ENCODE measurements at places on chromosomes 5 and 9.

- no peak for DNase-seq
Observed at GRCh38 chr9:69324549-69325401, at the start of gene ENTREP1. TSS of gene ENTREP1 (plus strand) at chr9:69325215. CDS start at chr9:69325310, 95 bp downstream.

GRCh38 chr9:81686614-81687520, 2.5 kb downstream of the TLE1 start:
- DNase-seq: peak; percentile 49

- DNase-seq: no peak
Observed at GRCh38 chr5:101991486-101991885, 304.6 kb downstream of the SLCO4C1 start.

DNA sequence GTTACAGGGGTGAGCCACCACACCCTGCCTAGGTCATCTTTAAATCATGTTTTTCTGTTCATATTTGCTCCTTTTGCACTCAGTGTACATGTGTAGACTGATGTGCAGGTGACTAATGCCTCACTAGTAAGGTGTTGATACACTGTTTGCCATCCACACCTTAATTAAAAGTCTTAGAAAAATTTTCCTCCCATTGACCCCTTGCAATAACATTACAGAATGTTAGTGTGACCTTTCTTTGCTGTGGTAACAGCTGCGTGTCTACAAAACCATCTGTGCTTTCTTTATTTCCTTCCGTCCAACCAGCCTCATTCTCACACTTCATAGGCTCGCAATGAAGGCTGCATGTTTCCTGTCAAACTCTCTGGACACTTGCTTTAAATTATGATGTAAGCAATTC, 6.6 kb upstream of the CEMIP2 start:
- no peak for DNase-seq

DNA sequence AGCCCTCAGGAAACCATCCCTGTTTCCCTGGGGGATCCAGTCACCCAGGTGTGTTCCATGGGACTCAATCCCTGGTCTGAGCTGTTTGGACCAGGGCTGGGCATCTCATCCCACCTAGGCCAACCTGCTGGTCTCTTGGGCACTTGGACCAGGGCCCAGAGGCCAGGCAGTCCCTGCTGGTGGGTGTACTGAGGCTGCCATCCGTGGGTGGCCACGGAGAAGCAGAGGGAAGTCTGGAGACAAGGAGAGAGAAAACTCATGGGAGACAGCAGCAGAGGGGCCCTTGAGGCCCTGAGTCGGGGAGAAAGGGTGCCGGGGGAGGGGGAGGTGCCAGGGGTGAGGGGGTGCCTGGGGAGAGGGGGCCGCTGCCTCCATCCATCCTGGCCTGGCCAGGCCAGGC, 247.8 kb downstream of the PBX3 start:
- no peak for DNase-seq

DNA sequence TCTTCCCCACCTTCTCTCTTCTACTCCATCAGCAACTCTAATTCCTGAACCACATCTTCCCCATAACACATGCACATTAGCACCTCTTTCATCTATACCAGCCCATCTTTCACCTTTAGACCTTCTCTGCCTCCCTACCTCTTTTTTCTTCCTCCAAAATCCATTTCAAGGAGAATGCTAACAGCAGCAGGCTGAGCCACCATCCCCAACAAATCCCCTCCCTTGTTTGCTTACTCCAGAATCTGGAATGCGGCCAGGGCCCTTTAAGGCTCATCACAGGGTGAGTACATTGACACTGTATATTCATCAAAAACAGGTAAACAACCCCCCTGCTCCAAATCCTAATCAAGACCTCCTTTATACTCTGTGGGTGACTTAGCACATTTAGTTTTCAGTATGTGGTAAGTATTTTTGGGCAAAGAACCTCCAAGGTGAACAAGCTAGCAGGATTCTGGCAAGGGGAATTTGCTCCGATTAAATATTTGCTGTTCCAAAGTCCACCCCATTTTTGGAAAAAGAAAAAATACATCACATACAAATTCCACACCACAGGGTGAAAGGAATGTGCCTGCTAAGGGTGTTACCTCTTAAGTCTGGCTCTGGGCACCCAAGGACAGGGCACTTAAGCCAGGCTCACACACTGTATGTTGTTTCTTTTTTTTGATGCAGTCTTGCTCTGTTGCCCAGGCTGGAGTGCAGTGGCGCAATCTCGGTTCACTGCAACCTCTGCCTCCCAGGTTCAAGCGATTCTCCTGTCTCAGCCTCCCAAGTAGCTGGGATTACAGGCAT, 71.4 kb downstream of the SERINC5 start:
- DNase-seq: no peak

GRCh38 chr9:137192859-137193258, 4.4 kb downstream of the SSNA1 start:
- no peak for DNase-seq

DNA sequence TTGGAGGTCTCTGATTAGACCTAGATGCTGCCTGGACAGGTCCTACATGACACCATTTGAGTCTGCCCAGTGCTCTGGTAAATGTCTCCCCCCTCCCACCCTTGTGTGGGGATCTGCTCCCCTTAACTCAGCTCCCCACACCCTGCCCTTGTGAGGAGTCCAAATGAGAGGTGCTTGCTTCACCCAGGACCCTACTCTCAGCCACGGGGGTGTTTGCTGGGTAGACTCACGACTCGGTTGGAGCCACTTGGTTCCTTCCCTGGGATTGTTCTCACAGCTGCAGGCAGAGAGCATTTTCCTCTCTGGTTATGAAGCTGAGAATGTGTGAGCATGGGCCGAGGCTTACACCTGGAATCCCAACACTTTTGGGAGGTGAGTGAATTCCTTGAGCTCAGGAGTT, 204.7 kb downstream of the CDK5RAP2 start:
- no peak for DNase-seq

GRCh38 chr9:38707885-38708637, 11.9 kb downstream of the FAM240B start:
- no peak for DNase-seq

GRCh38 chr5:128762661-128763306, 202.5 kb upstream of the SLC27A6 start:
- DNase-seq: no peak

- DNase-seq: no peak
Observed at GRCh38 chr5:170483701-170484458, 19.9 kb upstream of the KCNIP1 start.

DNA sequence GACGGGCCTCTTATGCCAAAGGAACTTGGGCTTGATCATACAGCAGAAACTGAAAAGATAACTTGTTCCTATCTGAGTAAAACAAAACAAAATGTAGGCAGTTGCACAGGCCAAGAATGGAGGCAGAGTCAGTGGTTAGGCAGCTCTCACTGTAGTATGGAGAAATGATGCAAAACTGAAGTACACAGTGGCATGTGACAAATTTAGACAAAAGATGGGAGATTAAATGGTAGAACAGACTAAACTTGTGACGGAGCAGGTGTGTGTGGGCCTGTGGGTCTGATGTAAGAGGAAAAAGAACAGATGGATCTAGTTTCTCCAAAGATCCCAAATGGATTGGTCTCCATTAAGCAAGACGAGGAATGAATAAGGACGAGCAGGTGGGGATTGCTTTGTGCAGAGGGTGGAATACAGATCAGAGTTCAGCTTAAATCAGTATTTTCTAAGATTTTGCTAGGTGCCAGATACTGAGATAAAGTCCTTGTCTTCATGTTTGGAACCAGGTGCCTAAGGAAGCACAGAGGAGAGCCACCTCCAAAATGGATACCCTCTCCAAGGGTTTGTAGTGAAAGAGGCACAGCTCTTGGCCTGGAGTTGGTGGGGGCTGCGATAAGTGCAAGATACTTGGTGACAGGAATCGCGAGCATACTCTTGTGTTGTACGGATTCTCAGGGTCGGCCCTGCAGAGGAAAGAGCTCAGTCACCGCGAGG, 722 bp upstream of the DCP2 start:
- no peak for DNase-seq

- DNase-seq: no peak
Observed at GRCh38 chr5:148532969-148533670, 121.2 kb downstream of the HTR4 start.

DNA sequence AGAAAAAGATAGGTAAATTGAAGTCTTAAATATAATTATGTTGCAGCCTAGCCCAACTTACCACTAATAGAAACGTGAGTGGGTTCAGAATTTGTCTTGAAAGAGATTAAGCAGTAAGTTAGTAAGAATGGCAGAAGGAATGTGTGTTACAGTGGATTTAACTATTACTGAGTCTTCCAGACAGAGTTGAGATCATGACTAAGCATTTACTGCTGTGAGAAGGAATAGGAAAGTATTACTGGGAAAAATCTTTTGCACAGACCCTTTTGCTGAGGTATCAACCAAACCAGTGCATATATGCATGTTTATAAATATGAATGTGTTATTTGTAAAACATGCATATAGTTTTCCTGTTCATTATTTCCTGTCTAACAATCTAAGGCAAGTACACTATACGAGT, 112.8 kb upstream of the EFNA5 start:
- DNase-seq: no peak

DNA sequence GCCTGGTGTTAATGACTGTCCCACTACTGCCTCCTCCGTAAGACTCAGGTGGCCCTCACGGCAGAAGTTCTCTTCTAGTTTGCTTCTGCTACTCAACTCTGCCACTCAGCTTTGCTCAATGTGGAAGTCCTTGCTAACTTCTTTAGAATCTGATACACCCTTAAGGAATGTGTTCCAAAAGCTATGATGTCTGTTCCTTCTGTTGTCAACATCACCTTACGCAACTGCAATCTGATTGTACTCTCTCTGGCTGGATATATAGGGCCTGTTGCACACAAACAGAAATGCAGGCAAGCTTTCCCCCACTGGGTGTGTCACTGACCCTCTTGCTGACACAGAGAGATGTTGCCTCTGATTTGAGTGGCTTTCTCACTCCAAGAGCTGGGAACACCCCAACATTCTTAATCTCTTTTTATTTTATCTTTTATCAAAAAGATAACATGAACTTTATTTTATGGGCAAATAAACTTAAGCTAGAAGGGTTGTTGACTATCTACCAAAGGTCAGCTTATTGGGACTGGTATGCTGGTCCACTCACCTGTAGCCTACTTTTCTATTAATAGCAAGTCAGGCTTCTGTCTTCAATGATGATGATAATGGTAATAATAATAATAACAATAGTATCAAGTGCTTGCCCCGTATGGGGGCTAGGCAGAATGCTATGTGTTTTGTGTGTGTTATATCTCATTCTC, 25.2 kb downstream of the TMEM252 start:
- peak; percentile 26 for DNase-seq

- DNase-seq: no peak
Observed at GRCh38 chr9:4691795-4692194, 12.4 kb downstream of the CDC37L1 start.

DNA sequence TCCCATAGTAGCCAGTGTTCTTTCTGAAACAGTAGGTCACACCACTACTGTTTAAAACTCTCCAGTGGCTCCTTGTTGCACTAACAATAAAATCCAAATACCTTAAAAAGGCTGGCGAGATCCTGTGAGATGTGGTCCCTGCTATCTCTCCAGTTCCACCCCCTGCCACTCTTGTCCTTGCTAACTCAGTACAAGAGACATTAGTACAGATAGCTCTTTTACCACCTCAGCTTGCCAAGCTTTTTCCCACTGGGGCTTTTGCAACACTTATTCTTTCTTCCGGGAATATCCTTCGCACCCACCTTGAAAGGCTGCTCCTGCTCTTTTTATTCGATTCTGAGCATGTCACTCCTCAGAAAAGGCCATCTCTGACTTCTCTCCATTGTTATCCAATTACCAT, 14.9 kb downstream of the NIPSNAP3B start:
- no peak for DNase-seq

DNA sequence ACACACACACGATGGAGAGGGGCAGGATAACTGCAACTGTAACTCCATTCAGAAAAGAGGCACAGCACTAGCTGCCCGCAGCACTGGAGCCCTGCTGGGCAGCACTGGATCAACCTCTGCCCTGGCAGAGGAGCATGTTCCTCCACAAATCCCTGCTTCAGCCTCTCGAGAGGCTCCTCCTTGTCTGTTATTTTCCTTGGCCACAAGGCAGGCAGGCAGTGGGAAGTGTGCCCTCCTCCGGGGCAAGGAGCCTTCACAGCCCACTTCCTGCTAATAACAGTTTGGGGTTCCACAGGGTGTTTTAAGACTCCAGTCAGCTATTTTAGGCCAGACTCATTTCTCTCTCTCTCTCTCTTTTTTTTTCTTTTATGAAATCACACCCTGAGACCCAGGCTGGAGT, 11.8 kb downstream of the FXN start:
- no peak for DNase-seq

- no peak for DNase-seq
Observed at GRCh38 chr9:129724456-129725190, 28.2 kb downstream of the PTGES start.

DNA sequence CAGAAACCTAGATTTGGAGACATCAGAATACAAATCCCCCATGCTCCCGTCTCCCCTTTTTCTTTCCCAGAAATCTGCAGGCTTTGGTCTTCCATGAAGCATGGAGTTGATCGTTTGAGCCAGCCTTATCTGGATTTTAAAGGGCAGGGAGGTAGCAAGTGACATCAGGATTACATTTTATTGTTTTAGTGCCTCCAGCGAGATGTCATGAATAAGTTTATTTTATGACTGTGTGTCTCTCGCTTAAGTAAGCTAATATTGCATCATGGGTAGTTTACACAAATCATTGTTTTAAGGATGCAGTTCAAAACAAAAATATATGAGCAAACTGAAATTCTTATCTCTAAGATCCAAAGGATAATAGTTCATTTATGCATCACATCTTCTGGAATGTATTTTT, 50.7 kb upstream of the TNFSF8 start:
- DNase-seq: no peak

GRCh38 chr5:118042076-118042475, 946.3 kb downstream of the DTWD2 start:
- no peak for DNase-seq

Data from AG04450 (cell line).